Upper lobe of right lung (tissue), 1 donor: ENCODE measurements at places on chromosomes 2 and 18. TPM values are rescaled to one million over a fixed set of nuclear protein-coding genes. Genes with fewer than 3 reads are reported as not detected.

PCARE gene
- 0.55 TPM for total RNA-seq

PSTPIP2 gene
- 9.8 TPM for total RNA-seq

POTEF gene
- not detected for total RNA-seq

DNA sequence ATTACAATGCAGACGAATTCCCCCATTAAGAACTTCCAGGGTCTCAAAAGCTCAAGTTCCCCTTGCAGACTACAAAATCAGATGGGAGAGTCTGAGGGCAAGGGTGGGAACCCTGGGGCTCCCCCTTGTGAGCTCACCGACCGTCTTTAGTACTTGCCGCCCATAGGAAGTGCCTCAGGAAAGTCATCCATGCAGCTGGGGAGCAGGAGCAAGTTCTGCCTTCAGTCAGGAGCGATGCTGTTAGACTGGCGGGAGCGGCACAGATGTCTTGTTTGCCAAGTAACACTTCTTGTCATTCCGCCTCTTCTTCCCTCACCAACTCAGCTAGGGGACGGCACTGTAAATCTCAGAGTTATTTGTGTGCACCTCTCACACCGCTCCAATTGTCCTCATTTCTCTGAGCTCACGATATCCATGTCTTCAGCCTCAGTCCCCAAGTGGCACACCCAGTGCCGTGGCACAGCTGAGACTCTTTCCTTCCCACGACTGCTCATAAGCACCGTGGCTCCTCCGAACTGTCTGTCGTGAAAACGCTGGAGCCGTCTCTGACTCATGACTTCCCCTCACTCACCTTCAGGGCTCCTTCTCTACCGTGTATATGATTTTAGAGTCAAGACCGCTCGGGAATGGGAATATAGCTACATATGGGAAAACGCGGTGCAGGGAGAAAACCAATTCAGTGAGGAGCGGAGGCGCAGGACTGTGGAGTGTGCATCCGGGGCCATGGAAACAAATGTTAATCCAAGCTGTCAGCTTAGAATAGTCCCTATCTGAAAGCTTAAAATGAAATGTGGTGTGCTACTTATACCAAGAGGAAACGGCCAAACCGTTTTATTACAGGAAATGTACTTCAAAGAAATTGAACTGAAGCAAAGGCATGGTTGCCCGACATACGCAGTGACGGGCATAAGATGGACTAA, 34.0 kb downstream of the UXS1 start:
- DNase-seq: no peak

DNA sequence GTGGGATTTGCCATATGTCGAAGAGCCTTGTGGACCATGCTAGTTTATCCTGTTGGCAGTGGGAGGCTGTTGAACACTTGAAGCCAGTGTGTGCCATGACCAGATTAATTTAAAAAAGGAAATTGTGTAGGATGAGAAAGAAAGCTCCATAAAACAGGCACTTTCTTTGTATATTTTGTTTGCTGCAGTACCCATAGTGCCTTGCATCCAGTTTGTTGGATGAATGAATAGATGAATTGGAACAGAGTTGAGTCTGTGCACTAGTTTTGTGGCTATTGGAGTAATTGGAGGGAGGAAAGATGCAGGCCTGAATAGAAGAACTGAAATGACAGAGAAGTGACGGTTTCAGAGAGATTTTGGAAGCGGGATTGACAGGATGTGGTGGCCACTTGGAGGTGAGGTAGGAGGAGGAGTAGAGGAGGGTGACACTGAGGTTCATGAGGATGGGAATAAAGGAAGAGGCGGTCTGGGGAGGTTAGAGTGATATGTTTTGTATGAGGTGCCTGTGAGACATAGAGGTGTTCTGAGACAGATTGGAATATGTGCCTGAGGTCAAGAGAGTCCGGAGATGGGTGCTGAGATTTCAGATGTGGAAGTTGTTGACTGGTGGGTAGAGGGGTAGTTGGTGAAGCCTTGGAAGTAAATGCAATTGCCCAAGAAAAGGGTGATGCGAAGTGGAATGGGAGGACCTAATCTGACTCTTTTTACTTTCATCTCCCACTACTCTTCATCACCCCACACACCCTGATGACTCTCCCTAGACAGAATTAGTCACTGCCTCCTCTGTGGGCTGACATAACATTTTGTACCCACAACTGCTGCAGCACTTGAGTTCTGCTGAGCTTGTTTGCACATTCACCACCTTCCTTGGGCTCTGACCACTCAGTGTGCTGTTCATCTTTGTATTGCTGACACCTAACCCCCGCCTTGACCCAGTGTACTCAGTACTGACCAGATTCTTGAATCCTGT, 5.1 kb downstream of the DGUOK start:
- no peak for DNase-seq

- no peak for DNase-seq
Measured at GRCh38 chr2:237199082-237199481, 113.4 kb downstream of the COPS8 start.
